ENCODE measurements at places on chromosomes 1 and 21.
A peak's percentile ranks its signal among the peaks of the same experiment; 100 is the strongest.

DNA sequence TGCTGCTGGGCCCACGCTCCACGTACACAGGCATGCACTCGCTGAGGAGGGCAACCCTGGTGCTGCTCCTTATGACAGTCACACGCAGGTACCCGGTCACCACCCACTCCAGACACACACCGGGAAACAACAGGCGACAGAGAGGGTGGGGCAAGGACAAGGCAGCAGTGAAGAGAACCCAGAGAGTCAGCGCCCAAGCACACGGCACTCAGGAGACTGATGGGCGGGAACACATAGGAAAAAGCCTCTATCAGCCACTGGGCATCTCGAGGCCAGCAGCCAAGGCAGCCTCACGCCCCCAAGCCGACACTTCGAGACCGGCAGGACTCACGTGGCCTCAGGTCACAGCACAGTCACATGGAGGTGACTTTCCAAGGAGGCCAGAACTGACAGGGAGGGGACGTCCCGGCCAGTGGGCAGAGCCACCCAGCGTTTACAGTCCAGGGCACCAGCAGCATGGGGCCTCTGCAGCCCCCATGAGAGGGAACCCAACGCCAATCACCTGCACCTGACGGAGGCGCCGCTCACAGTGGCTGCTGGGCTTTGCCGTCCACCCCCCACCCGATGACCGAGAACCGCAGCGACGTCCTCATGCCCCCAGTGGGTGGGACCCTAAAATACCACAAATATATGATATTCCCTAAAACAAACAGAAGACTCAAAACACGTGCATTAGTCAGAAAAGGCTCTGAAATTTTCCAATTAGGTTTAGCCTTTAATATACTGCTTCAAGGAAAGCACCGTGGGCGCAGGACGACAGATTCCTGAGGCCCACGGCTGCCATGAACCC lies 19.7 kb downstream of the PTTG1IP start:
- DNase-seq: no peak

DNA sequence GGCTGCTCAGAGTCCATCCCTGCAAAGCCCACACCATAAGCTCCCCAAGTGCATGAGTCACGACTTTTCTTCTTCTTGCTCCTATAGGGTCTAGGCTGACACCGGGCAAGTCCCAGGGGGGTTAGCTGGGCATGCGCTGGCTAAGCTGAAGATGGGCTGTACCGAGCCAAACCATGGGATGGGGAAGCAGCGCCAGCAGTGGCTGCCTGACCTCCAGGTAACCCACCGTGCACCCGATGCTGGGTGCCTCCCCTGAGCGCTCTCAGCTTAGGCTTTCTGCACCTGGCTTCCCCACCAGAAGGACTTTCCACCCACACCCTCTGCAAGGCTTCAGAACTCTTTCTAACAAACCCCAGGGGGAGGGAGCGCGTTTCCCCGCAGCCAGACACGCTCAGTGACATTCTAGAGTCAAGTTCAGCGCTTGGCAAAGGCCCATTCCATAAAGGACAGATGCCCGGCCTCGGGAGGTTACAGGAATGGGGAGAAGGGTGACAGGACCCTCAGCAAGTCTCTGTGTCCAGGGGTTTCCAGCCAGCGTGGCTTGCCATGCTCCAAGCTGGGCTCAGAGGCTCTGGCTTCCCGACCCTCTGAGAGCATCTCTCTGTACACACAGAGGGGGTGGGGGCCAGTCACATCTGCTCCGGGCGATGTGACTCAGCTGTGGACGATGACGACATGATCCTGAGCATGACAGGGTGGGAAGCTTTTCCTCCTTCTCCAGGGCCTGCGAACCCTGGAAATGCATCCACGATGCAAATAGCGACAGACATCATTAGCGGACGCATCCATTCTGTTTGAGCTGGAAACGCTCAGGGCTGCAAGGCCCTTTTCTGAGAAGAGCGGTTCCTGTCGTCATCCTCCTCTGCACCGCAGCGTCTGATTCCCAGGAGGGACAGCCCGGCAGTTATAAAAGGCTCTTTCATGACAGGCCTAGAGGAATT lies 107.8 kb downstream of the SIK1 start:
- no peak for DNase-seq

DNA sequence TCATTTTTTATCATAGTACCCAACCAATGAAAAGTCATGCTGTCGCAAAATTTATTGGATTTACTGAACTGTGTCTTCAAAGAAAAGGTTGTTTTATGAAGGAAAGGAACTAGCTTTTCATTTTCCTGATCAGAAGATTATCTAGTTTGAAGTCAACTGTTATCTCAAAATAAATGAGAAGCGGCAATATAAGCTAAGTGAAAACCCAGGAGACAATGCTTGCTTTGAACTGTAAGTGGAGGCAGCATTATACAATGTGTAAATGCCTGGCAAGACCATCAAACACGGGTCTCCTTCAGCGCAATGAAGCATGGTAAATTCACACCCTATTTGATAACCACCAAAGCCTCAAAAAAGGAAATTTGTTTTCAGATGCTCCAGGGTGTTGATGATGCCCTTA lies 134.4 kb upstream of the PTBP2 start:
- DNase-seq: no peak

DNA sequence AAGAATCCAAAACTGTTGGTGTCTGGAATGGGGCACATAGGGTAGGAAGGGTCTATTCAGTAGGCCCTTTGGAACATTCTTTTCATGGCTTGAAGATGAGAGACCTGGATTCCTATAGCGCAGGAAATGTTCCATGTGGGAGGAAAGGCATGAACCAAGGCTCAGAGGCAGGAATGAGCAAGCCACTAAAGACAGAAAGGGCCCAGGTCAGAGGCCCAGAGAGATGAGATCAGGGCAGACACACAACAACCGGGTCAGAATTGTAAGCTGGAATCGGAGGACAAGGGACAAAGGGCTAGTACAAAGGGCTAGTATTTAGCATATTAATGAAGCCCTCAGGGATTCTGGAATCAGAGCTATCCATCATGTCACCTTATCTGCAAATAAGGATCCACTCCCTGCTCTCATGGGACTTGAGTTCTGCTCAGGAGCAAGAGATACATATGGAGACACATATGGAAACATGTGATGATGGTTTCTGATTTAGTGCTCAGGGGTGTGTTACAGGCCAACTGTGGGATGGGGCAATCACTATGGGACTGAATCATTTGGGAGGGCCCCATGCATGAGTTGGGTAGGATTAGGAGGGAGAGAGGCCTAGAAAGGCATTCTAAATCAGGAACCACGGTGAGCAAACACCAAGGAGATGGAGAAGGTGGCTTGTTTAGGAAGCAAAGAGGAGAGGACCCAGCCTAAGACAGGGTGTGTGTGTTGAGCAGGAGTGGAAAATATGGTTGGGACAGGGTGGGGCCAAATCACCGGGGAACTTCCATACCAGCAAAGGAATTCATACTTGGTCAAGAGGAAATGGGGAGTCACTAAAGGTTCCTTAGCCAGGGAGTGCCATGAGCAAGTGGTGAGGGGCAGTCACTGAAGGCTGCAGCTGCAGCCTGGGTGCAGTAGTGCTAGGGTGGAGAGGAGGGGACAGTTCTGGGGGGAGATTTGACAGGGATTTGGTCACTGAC lies 8.6 kb downstream of the NECTIN4 start:
- no peak for DNase-seq

- no peak for DNase-seq
Observed at GRCh38 chr1:178086294-178086693, 7.6 kb upstream of the RASAL2 start.

GRCh38 chr1:118791094-118791691 lies 196.9 kb downstream of the TBX15 start:
- no peak for DNase-seq

- peak; percentile 77 for DNase-seq
Observed at GRCh38 chr1:197902454-197903195, at the start of gene C1orf53. Gene C1orf53 (plus strand): TSS chr1:197902630. CDS start chr1:197902650, 20 bp downstream.

DNA sequence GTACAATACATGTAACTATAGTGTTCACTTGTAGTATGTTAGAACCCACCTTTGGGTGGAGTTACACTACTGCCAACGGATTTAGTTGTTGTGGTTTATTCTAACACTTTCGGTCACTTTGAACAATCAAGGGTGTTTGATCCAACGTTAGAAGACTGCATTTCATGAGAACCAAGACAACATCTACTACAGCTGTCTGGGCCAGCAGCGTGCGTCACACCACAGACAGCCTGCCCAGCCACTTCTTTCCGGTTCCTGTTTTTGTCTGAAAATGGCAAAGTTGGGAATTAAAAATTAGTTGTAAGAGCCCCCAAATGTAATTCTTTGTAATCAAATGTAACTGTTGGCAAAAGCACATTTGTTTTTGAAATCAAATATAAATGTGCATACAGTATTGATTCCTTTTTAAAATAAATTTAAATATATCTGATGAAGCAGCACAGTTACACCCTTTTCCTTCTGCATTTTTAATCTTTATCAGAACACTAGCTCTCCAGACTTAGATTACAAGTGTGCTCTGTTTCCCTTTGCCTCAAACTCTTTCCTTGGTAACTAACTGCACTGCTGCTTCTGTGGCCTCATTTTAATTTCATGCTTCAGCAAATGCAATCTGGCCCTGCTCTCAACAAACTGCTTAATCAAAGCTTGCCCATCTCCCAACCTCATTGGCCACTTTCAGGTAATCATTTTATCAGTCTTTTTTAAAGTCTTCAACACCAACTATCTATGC lies 86.6 kb upstream of the DPH5 start:
- no peak for DNase-seq

DNA sequence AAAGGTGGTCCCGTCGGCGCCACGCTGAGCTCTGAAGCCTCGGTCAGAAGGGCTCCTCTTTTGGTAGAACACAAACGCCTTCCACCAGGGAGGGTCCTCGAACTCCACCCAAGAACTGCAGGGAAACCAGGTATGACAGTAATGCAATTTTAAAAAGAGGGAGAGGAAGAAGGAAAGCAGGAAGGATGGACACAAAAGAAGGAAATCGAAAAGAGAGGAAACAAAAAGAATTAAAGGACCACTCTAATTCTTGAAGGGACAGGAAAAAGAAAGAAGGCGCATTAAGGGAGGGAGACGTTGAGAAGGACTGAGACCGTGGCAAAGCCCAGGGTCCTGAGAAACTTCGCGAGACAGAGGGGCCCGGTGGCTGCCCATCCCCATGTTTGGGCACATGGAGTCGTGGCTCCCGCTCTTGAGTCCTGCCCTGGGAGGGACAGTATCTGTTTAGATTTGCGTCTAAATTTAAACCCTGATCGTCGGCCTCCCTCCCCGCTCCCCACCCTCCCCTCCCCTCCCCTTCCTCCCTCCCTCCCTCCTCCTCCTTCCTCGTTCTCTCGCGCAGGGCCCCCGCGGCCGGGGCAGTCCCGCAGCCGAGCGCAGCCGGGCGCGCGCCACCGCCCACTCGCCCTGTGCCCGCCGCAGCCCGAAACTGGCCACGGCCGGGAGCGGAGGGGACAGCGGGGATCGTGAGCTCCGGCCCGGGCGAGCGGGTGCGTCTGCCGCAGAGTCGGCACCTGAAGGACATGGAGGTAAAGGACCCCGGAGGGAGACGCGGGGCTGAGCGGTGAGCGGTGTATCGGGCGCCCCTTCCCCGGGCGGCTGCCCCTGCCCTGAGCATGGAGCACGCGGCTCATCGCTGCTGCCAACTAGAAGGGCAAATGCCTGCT lies at the start of gene RCSD1:
Gene RCSD1, plus strand, starts transcription at position 552 of the 887 bp plus-strand sequence. Its CDS starts 192 bp downstream, at position 744.
- no peak for DNase-seq

- no peak for DNase-seq
Observed at GRCh38 chr1:76086597-76086996, 12.1 kb downstream of the ST6GALNAC3 start.

DNA sequence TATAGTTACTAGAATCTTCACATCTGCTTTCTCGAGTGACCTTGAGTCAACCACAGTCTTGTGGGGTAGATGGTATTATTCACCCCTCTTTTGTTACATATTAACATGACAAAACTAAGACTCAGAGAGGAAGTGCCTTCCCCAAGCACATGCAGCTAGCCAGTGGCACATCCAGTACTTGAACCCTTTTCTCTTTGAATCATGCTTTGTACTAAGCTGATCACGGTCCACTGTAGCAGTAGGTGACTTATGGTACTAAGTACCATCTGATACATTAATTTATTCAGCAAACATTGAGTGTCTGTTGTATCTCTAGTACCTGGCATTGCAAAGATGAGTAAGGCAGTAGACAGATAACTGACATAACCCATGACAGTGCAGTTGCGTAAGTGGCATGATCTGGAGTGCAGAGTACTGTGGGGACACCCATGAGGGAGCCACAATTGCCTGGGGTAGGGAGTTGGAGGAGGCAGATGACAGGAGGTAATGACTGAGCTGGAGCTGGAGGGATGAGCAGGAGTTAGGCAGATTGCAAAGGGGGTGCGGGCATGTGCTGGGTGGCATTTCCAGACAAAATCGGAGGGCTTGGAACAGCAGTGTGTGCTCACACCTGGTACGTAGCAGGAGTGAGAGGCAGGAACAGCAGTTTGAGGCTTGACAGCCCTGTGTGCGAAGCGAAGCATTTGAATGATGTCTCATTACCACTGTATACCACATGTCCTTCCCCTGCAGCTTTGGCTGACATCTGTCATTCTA lies 29.8 kb downstream of the UCK2 start:
- DNase-seq: no peak

DNA sequence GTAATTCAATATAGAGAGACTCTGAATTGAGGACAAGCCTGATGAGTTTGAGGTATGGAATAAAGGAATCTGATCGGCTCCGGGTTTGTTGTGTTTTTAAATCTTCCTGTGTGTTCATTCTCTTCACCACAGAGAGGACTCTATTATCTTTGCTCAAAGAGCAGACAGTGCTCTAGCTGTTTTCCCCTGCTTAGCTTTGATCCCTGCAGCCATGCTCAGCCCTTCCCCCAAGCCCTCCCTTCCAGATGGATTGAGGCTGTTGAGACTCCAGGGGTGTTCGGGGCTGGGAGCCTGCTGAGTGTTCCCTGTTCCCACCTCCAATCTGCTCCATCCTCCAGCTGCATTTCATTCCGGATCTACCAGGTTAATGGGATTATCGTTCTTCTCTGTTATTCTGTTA lies 74.2 kb upstream of the CXADR start:
- no peak for DNase-seq

DNA sequence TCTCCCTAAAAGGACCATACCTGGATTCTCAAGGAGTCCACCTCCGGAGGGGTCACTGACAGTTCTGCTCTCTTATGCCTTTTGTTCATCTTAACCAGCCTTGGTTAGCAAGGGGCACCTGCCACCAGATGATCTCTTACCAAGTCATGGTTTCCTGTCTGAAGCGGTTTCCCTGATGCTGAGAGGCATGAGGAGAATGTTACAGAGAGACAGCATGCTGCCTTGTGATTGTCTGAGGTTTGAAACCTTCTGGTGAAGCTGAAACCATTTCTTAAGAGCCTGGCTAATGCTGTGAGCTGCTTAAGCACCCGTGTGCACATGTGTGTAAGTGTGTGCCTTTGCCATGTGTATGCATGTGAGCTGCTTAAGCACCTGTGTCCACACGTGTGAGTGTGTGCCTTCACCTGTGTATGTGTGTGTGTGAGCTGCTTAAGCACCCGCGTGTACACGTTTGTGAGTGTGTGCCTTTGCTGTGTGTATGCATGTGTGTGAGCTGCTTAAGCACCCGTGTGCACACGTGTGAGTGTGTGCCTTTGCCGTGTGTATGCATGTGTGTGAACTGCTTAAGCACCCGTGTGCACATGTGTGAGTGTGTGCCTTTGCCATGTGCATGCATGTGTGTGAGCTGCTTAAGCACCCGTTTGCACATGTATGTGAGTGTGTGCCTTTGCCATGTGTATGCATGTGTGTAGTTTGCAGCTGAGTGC lies 136.4 kb upstream of the COL6A1 start:
- DNase-seq: no peak

Measured in GOT3 (cell line).